GM12878 (cell line): ENCODE measurements at places on chromosomes 2 and 18. TPM values are rescaled to one million over a fixed set of nuclear protein-coding genes. Genes with fewer than 3 reads are reported as not detected.
A peak's percentile ranks its signal among the peaks of the same experiment; 100 is the strongest.

DNA sequence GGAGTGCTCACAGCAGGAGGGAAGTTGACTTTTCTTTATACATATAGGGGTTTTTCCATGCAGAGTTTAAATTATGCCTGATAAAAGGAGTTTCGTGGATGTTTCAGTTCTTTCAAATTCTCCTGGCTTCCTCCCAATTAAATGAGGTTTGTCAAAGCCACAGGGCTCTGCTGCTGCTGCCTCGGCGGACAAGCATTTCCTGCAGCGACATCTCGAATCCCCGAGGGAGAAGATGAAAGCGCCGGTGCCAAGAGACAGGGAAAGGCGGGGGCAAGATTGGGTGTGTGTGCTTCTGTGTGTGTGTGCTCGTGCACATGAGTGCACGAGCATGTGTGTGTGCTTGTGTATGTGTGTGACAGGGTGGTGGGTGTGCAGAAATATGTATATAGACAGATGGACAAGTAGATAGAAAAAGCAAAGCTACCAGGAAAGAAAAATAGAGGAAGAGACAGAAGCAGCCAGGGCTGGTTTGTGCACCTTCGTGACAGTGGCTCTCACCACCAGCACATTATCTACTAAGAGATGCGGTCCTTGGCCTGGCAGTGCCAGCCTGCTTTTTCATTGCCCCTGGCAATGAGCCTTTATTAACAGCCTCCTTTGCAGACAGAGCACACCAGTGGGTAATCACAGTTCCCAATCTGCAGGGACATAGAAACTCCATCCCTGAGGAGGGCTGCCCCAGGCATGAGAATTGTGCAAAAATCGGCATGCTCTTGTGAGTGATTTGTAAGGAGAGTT, 76.2 kb downstream of the CDK15 start:
- DNase-seq = no peak

DNA sequence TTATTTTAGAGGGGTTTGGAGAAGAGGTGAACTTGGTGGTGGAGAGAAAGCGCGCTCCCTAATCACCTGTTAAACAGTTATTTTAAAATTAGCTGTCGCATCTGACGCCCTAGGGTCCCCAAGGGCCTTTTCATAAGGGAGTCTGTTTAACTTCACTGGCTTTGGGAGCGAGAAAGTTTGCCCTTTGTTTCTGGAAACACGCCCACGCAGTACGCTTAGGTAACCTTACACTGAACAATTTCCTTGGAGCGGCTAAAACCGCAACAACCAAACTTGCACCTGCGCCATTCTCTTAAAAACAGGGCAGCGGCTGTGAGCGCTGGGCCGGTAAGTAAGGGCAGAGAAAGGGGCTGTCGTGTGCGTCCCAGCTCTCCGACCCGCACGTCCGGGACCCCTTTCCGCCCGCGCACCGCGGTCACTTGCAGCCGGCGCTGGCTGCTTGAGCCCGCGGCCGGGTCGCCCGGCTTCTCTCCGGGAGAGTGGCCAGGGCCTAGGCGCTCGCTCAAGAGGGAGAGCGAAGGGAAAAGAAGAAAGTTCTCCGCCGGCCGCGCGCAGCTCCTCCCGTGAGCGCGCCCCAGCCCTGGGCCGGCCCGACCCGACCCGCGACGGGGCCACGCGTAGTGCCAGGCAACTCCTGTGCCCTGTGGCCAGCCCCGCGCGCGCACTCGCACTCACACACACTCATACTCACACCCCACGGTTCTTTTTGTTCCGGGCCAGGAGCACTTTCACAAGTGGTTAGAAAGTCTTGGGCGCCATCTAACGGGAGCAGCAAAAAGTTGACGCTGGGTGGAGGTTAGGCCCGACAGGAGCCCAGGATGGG, 19.2 kb downstream of the POU3F3 start:
- DNase-seq = no peak

- DNase-seq = no peak
These were observed 44.4 kb downstream of the BCL11A start for GRCh38 chr2:60509066-60509465.

GRCh38 chr18:26686532-26686931, 138.2 kb upstream of the KCTD1 start:
- no peak for DNase-seq

GRCh38 chr2:145110668-145111356, 590.9 kb upstream of the ZEB2 start:
- DNase-seq = no peak

DNA sequence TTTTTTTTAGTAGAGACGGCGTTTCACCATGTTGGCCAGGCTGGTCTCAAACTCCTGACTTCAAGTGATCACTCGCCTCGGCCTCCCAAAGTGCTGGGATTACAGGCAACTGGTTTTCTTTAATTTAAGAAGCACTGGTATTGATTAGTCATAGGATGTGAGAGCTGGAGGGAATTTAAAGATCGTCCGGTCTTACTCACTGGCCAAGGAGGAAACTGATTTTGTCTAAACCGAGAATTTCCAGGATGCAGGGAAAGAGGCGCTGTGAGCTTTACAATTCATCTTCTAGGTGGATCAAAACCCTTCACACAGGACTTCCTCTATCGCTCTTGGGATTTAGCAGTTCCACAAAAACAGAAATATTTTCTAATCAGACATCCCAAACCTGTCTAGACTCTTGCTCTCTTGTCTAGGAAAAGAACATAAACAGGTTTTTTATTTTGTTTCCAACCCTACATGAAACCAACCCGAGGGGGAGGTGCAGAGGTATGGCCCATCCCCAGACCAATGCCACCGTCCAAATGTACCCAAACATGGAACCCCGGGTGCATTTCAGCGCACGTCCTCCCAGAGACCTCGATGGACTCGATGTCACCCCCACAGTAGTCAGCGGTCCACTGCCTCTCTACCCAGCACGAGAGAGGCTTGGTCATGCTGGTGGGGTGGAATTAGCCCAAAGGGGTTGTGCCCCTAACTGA, 12.5 kb upstream of the TUBB6 start:
- DNase-seq = no peak

- no peak for DNase-seq
These were observed 158.3 kb upstream of the CAVIN2 start for GRCh38 chr2:192005211-192005610.

DNA sequence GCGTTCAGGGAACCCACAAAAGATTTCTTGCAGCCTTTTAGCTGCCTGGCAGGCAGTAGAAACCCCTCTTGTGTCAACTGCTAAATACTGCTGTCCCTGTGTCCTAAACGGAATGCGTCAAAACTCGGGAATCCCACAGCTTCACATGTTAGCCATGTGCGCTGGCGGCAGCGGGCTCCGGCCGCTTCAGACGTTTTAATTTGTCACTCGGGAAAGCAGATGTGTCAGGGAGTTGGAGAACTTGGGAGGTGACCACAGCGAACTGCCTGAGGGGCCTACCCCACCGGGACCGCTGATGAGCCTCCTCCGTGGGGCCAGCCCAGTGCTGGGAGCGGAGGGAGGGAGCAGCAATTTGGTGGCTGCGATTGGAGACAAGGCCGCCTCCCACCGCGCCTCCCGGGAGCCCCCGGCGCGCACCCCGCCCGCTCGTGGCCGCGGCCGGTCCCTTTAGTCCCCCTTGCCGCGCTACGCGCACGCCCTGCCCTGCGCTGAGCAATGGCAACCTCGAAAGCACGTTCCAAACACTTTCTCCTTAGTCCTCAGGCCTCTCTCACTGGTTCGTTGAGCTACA, 146.1 kb upstream of the SATB2 start:
- no peak for DNase-seq

- DNase-seq = no peak
These were observed 45.1 kb downstream of the PIEZO2 start for GRCh38 chr18:11104307-11104706.

DNA sequence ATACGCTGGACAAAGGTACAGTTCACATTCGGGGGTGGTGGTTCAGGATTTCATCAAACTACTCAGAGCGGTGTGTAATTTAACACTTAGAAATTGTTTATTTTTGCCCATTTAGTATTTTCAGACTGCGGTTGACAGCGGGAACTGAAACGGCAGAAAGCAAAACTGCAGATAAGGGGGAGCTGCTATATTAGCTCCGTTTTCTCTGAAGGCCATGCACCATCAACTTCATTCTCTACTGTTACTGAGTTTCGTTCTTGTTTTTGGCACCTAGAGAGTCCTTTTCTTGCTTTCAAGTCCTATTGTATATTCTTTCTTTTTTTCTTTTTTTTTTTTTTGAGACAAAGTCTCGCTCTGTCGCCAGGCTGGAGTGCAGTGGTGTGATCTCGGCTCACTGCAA, 121.5 kb upstream of the SP3 start:
- no peak for DNase-seq

DNA sequence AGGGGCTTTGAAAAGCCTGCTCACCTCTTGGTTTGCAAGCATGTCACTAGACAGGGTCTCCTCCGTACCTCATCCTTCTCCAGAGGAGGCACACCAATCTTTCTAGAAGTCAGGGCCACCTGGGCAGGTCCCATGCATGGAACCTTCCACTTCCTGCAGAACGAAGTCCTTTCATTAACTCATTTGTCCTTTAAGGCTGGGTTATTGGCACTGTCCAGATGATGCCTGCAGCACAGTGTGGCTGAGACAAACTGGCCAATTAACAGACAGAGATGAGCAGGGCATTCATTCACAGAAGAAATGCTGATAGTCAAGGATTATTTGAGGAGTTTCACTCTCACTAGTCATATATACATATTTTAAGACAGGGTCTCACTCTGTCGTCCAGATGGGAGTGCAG, 245.3 kb downstream of the TFCP2L1 start:
- no peak for DNase-seq

DNA sequence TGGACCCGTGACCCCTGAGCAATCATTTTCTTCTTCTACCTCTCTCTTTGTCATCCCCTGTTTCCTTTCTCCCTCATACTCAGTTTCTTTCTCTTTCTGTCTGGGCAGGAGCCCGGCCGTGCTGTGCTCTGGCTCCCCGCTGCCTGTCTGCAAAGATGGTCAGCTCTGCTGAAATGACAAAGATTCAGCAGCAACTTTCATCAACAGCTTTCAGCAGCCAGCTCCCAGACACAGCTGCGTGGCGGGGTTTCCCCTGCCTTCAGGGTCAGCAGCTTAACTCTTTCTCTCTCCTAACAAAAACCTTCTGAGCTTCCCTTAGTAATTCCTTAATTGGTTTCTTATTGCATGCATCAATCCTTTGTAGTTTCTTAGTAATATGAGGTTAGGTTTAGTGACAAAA, 1234.4 kb downstream of the CNTNAP5 start:
- no peak for DNase-seq

DNA sequence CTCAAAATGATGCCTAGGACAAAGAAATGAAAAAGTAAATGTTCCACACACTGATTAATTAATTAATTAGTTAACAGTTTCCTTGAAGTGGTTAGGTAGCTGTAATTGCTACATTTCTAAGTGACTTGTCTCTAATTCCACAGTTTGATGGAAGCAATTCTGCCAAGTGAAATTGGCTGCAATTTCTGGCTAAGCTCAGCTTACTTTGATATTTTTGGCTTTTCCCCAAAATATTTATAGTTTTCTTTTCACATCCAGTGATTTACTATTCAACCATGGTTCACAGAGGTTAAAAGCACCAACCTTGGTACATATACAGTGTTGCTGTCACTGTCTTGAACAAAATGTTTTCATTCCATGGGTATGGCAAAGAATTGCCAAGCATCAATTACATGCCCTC, 459.5 kb upstream of the CDH20 start:
- no peak for DNase-seq

DNA sequence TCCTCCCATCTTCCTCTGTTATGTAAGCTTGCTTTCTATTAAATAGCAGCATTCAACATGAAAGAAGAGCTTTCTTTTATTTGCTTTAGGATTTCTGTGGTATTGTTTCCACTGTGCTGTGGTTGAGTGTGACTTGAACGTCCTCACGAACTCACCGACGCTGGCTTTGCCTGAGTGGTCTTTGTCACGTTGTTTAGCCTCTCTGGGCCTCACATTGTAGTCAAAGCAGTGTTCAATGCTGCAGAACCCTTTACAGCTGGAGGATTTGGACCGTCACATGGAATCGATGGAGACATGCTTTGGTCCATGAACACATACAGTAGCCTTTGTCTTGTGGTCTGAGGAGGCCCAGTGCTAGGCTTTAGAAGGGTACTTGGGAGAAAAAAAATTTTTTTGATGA, 66.3 kb downstream of the TANC1 start:
- DNase-seq = peak; percentile 5

RAB6C gene
- not detected in 2 replicates for total RNA-seq

STAM2 gene
- total RNA-seq = 19.7 and 21.5 TPM in 2 replicates

ACMSD gene
- total RNA-seq = not detected in 2 replicates

CD8B gene
- total RNA-seq = 0.21 TPM in 1 of 2 replicates, not detected in the other

HOXD12 gene
- total RNA-seq = not detected in 2 replicates

SERPINB12 gene
- total RNA-seq = not detected in 2 replicates
